ENCODE measurements at places on chromosomes 5 and 9.

DNA sequence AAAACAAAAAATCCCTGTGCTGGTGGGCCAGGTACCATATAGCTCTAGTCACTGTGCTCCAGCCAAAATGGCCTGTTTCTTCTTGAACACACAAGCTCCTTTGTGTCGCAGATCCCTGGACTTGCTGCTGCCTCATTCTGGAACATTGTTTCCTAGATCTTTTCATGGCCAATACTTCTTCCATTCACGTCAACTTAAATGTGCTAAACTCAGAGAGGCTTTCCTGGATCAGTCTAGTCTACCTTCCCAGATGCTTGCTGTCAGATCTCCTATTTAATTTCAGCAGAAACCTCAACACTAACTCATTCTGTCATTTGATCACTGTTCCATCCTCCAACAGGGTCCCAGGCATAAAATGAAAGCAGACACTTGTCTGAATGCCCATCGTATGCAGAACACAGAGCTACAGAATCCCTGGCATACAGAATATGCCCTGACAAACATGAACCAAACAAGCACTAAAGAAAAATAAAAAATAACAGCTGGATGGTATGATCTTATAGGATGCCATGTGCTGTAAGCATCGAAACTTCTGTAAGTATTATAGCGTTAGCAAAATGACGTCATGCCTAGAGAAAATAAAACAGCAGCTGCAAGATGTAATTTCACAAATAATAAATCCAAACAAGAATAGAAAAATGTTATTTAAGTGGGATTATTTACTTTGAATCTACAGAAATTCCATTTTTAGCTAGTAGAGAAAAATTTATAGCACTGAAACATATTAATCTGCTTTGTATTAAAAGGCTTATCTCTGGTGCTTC lies 403.7 kb upstream of the DAP start:
- H3K36me3 ChIP-seq = no peaks in the 10 kb centered on the region
- H3K27ac ChIP-seq = no peak overlapping the region
- H3K27me3 ChIP-seq = no peaks in the 10 kb centered on the region
- no peaks in the 10 kb centered on the region for H3K4me1 ChIP-seq
- no peak overlapping the region for H3K4me3 ChIP-seq
- no peak for DNase-seq

DNA sequence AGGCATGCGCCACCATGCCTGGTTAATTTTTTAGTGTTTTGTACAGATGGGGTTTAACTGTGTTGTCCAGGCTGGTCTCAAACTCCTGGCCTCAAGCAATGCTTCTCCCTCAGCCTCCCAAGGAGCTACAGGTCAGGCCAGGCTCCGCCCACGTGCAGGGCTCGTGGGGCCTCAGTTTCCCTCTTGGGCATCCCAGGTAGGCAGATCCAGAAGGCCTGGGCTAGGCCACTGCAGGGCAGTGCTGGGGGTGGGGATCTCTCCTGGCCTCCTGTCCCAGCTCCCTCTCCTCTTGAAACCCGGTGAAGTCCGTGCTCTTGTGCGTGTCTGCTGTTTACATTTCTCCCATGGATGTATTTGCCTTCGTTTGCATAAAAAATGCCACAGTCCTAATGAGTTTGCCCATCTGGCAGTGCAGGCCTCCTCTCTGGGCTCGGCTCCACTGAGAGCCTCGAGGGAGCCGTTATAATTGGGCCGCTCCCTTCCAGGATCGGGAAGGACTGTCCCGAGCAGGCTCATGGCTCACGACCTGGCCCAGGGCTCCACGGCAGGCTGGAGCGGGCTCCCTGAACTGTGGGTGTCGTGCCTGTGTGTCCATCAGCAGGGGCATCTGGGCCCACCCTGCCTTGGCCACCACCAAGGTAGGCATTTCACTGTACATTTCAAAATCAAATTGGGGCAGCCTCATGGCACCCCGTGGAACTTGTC lies 52.6 kb upstream of the RUFY1 start:
- no peak for DNase-seq
- H3K36me3 ChIP-seq = no peaks in the 10 kb centered on the region
- H3K27me3 ChIP-seq = peaks cover 12% of the 10 kb centered on the region
- no peak overlapping the region for H3K4me3 ChIP-seq
- H3K27ac ChIP-seq = no peak overlapping the region

GRCh38 chr5:73865315-73865714 lies 239.3 kb downstream of the ARHGEF28 start:
- H3K4me3 ChIP-seq = no peak overlapping the region
- peaks cover 1% of the 10 kb centered on the region for H3K27me3 ChIP-seq
- DNase-seq = no peak
- H3K36me3 ChIP-seq = 0 out of 2 replicates have a peak, but pooled peaks cover 5% of the 10 kb centered on the region
- H3K4me1 ChIP-seq = peaks cover 33% of the 10 kb centered on the region

- no peak for DNase-seq
- no peak overlapping the region for H3K4me3 ChIP-seq
- peaks cover 11% of the 10 kb centered on the region for H3K4me1 ChIP-seq
- H3K27me3 ChIP-seq = no peaks in the 10 kb centered on the region
These were observed 122.2 kb upstream of the TBCA start for GRCh38 chr5:77898385-77898784.

DNA sequence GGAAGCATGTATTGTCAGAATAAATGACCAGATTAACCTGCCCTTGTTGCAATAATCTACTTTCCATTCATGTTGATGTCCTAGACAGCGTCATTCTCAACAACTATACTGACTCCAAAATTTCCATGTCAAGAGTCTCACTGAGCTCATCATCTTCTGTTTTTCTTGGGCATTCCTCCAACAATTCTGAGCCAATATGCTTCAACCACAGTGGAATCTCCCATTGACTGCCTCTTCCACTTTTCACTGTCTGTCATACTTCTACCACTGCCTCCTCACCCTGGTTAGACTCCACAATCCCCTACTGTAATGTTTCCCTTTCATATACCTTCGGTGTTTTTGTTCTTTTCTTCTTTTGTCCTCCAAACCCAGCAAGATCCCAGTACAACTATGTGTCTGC lies 162.8 kb downstream of the TLE1 start:
- H3K36me3 ChIP-seq = no peaks in the 10 kb centered on the region
- H3K4me3 ChIP-seq = no peak overlapping the region
- peak; percentile 45 for DNase-seq
- H3K27ac ChIP-seq = no peak overlapping the region
- peaks cover 32% of the 10 kb centered on the region for H3K4me1 ChIP-seq

GRCh38 chr9:133974631-133975341 lies 17.3 kb downstream of the VAV2 start:
- H3K27me3 ChIP-seq = peaks cover 3% of the 10 kb centered on the region
- no peak for DNase-seq
- H3K4me1 ChIP-seq = peaks cover 11% of the 10 kb centered on the region
- no peaks in the 10 kb centered on the region for H3K36me3 ChIP-seq
- H3K27ac ChIP-seq = no peak overlapping the region
- no peak overlapping the region for H3K4me3 ChIP-seq

GRCh38 chr9:131432597-131433301 lies 38.9 kb downstream of the PRRC2B start:
- H3K4me1 ChIP-seq = peaks cover 43% of the 10 kb centered on the region
- H3K36me3 ChIP-seq = peaks cover 25% of the 10 kb centered on the region
- DNase-seq = peak; percentile 91
- H3K27ac ChIP-seq = peak overlapping the region; percentile 93
